ENCODE measurements at places on chromosomes 7 and 10. TPM values are rescaled to one million over a fixed set of nuclear protein-coding genes. Genes with fewer than 3 reads are reported as not detected.

The CACNB2 gene
- 40.4 TPM for total RNA-seq

The CAV2 gene
- total RNA-seq = 139 TPM

The OGA gene
- total RNA-seq = 240 TPM

The OR6B1 gene
- total RNA-seq = not detected

The FRAT2 gene
- 8.7 TPM for total RNA-seq

The BUD23 gene
- total RNA-seq = 22.9 TPM

The YWHAG gene
- 55.0 TPM for total RNA-seq

The PAOX gene
- total RNA-seq = 4.3 TPM

The KAZALD1 gene
- 27.0 TPM for total RNA-seq

The STEAP1 gene
- total RNA-seq = 5.8 TPM

The SLC13A1 gene
- not detected for total RNA-seq

The CYP3A5 gene
- 29.9 TPM for total RNA-seq

The C10orf90 gene
- 0.85 TPM for total RNA-seq

The FOXI2 gene
- not detected for total RNA-seq

The MARVELD1 gene
- total RNA-seq = 34.0 TPM

The ZNF503 gene
- total RNA-seq = 12.1 TPM

The CC2D2B gene
- 13.1 TPM for total RNA-seq

The THSD7A gene
- total RNA-seq = 30.8 TPM

The C10orf53 gene
- total RNA-seq = not detected

The PAPOLB gene
- 2.2 TPM for total RNA-seq

The GPR85 gene
- total RNA-seq = 15.3 TPM

The PRF1 gene
- 0.90 TPM for total RNA-seq

The ZPBP gene
- 0.21 TPM for total RNA-seq

The LRRC4 gene
- 3.2 TPM for total RNA-seq

The PRKG1 gene
- total RNA-seq = 126 TPM

The AKR1E2 gene
- 23.0 TPM for total RNA-seq

The SUMF2 gene
- 62.9 TPM for total RNA-seq

The PCLO gene
- 6.5 TPM for total RNA-seq

The SPDYE2B gene
- total RNA-seq = not detected

The FAM25G gene
- not detected for total RNA-seq

The CNTNAP2 gene
- 23.3 TPM for total RNA-seq

The FZD8 gene
- 8.2 TPM for total RNA-seq

The SSBP1 gene
- 124 TPM for total RNA-seq

The SLC26A5 gene
- 1.6 TPM for total RNA-seq

The CUTC gene
- total RNA-seq = 18.1 TPM

The VPS37D gene
- total RNA-seq = 3.2 TPM

The ZCWPW1 gene
- 4.2 TPM for total RNA-seq

The MAGI2 gene
- total RNA-seq = 37.4 TPM

The CDHR3 gene
- 10.8 TPM for total RNA-seq

The TACR2 gene
- total RNA-seq = 4.5 TPM

The NYAP1 gene
- total RNA-seq = 1.6 TPM

The KCNIP2 gene
- 2.4 TPM for total RNA-seq

The CRHR2 gene
- total RNA-seq = 0.16 TPM

The CTAGE8 gene
- total RNA-seq = 0.79 TPM
